A673 (cell line): ENCODE measurements at places on chromosomes 1 and 21. TPM values are rescaled to one million over a fixed set of nuclear protein-coding genes. Genes with fewer than 3 reads are reported as not detected.

Gene ST6GALNAC5
- total RNA-seq = not detected in 2 replicates

Gene USH2A
- not detected in 2 replicates for total RNA-seq

Gene CCNL2
- total RNA-seq = 206 and 213 TPM in 2 replicates

DNA sequence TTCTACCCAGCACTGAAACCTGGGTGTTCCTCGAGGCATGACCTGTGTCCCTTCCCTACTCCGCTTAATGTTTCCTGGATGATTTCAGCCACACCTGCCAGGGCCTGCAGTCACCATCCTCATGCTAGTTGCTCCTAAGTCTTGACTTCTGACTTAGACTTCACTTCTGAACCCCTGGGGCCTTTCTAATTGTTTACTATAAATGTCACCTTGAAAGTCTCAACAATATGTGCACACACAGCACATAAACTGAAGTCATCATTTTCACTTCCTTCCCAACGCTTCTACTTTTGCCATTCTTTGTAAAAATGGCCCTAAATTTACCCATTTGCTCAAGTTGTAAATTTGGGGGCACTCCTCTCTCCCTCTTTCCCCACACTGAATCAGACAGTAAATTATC lies 141.1 kb downstream of the DYRK1A start:
- DNase-seq = no peak

Gene KRTAP21-2
- total RNA-seq = not detected in 2 replicates

GRCh38 chr1:25519624-25520023 lies 23.8 kb upstream of the LDLRAP1 start:
- DNase-seq = no peak
